ENCODE measurements at places on chromosomes 11 and 22. TPM values are rescaled to one million over a fixed set of nuclear protein-coding genes. Genes with fewer than 3 reads are reported as not detected.
A peak's percentile ranks its signal among the peaks of the same experiment; 100 is the strongest.

Gene MPEG1
- total RNA-seq = 5.6 TPM

Gene TSPAN32
- total RNA-seq = 0.24 TPM

Gene ACRV1
- total RNA-seq = not detected

GRCh38 chr11:206526-207207 is 532 bp downstream of the BET1L start:
- peak overlapping the region; percentile 99 for H3K4me3 ChIP-seq
- H3K27me3 ChIP-seq = no peaks in the 10 kb centered on the region
- DNase-seq = peak; percentile 51
- peak overlapping the region; percentile 98 for H3K27ac ChIP-seq

- H3K4me1 ChIP-seq = no peaks in the 10 kb centered on the region
- H3K4me3 ChIP-seq = no peak overlapping the region
- H3K27me3 ChIP-seq = no peaks in the 10 kb centered on the region
- no peak for DNase-seq
Measured at GRCh38 chr11:74154620-74155281, 16.1 kb downstream of the C2CD3 start.

GRCh38 chr22:28381429-28382167 is 298.0 kb downstream of the TTC28 start:
- H3K4me1 ChIP-seq = peaks cover 30% of the 10 kb centered on the region
- no peak overlapping the region for H3K4me3 ChIP-seq
- no peaks in the 10 kb centered on the region for H3K36me3 ChIP-seq
- DNase-seq = no peak

DNA sequence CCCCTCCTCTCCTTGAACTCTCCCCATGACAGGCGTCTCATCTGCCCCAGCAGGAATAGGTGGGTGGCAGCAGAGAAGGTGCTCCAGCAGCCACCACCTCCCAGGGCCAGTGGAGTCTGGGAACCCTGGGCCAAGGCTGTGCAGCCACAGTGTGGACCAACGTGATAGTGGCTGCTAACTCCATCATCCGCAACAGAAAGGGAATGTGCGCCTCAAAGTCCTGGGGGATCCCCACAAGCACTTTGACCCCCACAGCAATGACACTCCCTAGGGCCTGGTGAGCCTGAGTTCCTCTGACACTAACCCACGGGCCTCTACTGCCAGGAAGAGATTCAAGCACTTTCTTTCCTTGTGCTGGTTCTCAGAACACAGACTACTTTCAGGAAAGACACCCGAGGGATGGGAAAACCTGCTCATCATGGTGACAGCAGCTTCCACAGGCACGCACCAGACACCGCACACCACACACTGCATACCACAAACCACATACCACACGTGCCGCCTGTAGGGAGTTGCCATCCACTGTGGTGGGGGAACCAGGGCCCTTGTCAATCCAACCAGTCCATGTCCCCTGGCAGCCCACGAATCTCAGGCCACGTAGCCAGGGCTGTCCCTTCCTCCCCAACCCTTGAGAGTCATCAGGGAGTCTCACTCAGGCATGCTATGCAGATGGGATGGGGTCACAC is 3.4 kb upstream of the SLC25A1 start:
- no peaks in the 10 kb centered on the region for H3K4me1 ChIP-seq
- H3K4me3 ChIP-seq = no peak overlapping the region
- DNase-seq = no peak
- no peaks in the 10 kb centered on the region for H3K36me3 ChIP-seq

DNA sequence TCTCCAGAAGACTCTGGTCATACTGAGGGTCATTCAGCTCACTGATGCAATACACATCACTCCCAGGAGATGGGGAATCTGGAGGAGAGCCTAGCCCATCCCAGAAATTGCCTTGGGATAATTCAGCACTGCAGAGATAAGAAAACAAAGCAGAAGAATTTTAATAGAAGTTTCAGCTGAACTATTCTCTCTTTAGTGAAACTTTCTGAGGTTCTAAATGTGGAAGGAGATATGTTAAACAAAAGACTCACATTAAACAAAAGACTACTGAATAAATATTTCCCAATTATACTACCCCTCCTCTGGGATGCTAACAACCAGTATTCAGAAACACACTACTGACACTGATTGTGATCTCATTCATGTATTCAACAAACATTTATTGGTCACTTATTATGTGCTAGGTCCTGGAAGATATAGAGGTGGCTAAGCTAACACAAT is 47.8 kb downstream of the C2CD3 start:
- H3K36me3 ChIP-seq = no peaks in the 10 kb centered on the region
- no peak overlapping the region for H3K27ac ChIP-seq
- H3K27me3 ChIP-seq = no peaks in the 10 kb centered on the region
- no peaks in the 10 kb centered on the region for H3K4me1 ChIP-seq
- no peak overlapping the region for H3K4me3 ChIP-seq
